ENCODE measurements at places on chromosomes 1 and 21.

- no peak for DNase-seq
These were observed 12.1 kb upstream of the PROK1 start for GRCh38 chr1:110438893-110439292.

DNA sequence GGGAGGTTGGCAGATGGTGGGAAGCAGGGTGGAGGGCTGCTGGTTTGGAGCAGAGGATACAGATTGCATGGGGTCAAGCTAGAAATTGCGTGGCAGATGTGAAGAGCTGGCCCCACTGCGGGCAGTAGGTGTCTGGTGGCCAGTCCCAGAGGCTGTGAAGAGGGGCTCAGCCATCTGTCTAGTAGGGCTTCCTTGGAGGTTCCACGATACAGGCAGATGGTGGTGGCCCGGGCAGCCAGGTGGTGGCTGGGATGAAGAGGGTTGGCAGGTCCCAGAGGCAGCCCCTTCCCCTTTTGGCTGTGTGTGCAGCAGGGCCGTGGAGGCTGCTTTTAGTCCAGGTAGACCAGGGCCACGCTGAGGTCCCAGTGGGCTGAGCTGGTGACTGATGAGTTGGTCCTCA is 16.6 kb downstream of the PSEN2 start:
- DNase-seq: no peak

DNA sequence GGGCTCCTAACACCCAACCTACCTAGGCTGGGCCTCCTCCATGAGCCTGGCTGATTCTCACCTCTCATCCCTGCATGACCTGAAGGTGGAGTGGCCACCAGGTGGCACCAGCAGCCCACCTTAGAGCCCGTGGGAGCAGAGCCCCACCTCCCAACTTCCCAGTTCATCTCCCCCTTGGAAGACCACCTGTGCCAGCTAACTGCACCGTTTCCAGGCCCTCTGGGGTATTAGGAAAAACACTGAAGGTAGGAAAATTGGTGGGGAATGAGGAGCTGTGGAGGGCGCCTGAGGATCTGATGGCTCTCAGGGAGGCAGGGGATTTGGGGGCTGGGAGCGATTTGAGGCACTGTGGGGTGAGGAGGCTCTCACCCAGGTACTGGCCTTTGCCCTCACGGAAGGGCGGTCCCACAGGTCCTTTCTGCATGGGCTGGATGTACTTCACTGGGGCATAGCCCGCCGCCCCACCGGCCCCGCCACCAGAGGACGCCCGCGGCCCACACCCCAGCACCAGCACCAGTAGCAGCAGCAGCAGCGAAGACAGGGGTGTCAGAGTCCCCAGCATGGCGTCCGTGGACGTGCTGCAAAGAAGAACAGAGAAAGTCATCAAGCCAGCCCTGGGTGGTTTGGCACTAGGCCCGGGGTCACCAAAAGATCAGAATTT is 11.1 kb downstream of the ADPRS start:
- peak; percentile 63 for DNase-seq

DNA sequence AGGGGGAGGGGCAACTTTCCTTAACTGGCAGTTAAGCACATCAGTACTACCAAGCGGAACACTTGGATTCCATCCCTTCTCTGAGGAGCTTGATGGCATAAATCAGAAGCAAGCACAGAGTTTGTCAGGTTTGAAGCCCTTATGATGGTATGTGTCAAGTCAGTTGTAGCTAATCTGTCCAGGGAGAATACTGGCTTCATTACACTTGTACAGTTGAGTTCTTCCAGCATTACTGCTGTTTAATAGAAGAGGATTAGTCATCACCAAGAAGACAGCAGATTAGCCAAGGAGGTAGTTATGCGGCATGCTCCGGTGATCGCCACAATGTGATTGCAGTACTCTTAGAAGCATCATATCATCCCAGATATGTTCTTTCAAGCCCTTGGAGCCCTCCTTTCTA is 2.1 kb upstream of the TDRD5 start:
- DNase-seq: no peak

- no peak for DNase-seq
These were observed 28.2 kb upstream of the HRNR start for GRCh38 chr1:152252157-152252556.

GRCh38 chr1:231866392-231867331 is 240.1 kb downstream of the DISC1 start:
- peak; percentile 4 for DNase-seq

GRCh38 chr1:115822117-115822516 is 18.8 kb downstream of the NHLH2 start:
- no peak for DNase-seq

DNA sequence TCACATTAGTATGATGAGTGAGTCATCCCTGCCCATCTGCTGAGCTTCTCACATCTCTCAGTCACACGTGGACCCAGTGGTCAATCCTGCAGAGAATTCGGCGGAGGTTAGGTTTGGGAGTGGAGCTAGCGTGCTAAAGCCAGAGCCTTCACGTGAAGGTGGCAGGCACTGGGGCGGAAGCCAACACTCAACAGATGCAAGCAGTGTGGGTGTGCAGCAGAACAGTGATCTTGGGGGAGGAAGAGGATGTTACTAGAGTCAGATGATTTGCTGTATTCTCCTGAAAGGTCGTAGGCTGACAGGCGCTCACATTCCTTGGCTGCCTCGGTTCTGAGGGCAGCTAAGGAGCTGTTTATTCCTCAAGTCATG is 6.7 kb downstream of the C1orf115 start:
- DNase-seq: no peak

- DNase-seq: no peak
These were observed 156.9 kb upstream of the NBPF11 start for GRCh38 chr1:148308832-148309458.

- DNase-seq: no peak
These were observed 3.7 kb downstream of the MFSD2A start for GRCh38 chr1:39958403-39959200.

GRCh38 chr1:235011599-235012435 is 116.8 kb downstream of the TOMM20 start:
- DNase-seq: peak; percentile 78

DNA sequence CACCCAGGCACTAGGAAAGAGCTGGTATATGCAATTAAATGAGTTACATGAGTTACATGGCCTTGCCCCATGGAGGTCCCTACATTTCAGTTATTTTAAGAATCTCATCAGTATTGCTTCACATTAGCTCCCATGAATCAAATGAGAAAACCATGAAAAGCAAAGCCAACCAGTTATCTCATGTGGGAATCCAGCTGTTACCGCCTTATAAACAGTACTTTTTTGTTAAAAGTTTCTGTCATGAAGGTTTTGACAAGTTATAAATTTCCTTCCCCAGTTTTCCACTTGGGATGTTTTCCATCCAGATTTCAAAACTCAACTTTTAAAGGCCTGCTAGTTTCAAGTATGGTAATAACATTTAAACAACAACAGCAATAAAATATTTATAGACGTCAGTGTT is 544.8 kb downstream of the NUF2 start:
- no peak for DNase-seq

DNA sequence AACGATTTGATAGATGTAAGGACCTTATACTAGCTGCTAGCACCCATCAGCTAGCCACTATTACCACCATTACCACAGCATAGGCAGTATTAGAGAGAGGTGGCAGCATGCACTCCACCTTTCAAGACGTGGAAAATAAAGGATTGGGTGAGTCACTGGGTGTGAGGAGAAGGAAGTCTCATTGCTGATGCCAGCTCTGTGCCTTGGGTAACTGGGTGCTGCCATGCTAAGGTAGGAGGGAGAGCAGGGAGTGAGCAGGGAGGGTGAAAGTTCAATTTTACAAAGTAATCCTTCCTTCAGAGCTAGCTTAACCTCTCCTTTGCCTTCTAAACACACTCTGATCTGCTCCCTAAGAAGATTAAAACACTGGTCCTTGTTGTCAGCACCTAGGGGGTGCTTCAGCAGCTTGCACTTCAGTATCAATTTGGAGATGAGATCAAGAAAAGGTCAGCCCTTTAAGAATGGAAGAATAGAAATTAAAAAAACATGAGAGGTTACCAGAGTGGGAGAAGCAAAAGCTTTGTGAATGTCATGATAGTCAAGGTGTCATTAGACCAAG is 1.8 kb upstream of the LIN9 start:
- DNase-seq: no peak

GRCh38 chr1:54944610-54945392 is 35.6 kb upstream of the TMEM61 start:
- peak; percentile 6 for DNase-seq

DNA sequence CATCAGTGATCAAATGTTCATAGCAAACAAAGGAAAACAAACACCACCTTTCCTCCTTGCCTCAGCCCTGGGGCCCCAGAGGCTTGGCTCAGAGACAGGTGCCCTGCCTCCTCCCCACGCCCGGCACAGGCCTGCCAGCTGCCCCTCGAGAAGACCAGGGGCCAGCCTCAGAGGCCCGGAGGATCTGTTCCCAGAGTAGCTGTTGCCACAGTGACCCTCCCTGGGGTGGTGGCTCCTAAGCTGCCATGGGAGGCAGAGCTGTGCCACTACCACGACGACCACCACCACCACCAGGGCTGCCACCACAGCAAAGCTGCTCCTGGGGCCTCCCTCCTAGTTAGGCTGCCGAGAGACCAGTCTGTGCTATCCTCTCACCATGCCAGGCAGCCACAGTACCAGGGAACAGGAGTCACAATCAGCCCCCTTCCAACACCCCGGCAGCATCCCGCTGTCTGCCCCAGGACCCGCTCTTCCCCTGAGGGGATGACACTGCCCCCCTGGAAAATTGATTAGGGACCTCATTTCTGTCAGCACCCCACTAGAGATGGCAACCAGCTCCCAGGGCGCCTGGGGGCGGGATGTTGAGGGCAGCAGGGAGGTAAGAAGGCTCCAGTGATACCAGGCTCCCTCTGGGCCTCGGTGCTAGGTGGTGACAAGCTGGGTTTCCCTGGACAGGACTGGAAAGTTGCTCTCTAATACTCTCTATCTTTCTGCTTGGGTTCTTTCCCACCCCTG is 30.5 kb downstream of the KCNC4 start:
- no peak for DNase-seq

DNA sequence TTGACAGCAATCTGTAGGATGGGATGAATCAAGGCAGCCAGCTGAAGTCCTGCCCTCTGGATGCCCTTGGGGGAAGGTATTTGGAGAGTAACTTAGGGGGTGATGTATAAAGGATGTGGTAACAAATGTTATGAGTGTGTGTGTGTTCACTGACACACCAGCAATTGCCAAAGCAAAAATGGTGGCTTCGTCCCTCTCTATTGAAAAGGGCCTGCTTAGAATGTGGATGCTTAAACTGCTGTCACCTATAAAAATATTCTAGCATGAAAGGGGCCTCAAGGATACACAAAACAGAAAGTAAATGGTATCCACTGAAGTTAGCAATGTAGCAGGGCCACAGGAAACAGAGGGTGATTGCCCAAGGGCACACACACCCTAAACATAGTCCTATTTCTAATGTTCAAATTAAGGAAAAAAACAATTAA is 15.1 kb upstream of the AIM2 start:
- no peak for DNase-seq

DNA sequence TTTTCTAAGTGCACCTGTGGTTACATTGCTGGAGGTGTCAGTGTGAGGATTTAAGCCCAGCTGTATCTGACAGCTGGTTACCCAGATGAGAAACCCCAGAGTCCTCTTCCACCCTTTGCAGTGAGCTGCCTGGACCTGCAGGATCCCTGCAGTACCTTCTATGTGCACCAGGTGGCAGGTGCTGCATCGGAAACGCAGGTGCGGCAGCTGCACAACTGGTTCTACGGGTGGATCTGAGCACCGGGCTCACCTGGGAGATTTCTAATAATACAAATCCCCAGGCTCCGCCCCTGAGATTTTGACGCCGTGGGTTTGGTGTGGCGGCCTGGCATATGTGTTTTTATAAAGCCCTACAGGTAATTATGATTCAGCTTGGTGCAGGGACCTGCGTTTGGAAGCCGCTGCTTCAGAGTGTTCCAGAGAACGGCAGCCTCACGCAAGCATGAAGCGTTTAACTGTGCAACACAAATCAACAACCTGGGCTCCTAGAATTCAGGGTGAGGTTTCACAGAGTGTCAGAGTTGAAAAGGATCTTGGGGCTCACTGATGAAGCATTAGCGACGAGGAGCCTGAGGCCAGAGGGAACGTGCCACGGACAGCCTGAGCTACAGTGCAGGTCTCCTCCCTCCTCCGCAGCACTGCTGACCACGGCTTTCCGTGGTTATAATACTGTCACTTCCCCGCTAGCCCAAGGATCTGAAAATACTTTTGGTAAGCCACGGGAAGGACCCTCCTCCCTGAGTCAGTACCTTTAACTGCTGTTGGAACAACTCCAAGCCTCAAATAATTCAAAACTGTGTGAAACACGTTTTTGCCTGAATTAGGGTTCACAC is 96.7 kb upstream of the TRABD2B start:
- peak; percentile 39 for DNase-seq

DNA sequence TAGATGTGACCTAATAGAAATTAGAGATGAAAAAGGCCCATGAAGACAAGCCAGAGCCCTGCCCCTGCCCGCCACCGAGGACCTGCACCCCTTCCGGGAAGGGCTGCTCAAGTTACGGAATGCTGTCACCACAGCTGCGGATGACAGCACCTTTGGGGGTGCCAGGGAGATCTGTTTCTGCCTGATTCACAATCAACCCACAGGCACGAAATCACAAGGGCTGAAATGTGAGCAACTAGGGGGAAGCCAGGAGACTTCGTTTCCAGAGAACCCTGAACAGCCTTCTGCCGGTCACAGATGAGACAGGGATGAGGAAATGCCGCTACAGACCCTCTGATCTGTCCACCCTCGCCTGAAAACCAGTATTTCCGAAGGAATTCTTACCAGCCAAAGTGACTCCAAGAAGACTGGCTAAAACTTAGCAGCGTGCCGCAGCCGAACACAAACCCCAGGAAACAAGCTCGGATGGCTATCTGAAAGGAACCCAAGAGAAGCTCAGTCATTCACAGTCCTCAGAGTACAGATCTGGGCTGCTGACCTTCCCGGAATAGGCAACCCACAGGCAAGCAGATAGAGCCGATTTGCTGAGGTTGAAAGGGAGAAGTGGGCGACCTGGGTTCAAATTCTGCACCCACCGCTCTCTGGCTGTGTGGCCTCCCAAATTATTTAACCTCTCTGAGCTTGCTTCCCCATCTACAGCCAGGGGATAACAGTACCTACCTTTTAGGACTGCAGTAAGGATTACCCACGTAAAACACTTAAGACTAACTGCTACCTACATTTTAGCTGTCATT is 1.1 kb downstream of the ICMT start:
- DNase-seq: no peak

DNA sequence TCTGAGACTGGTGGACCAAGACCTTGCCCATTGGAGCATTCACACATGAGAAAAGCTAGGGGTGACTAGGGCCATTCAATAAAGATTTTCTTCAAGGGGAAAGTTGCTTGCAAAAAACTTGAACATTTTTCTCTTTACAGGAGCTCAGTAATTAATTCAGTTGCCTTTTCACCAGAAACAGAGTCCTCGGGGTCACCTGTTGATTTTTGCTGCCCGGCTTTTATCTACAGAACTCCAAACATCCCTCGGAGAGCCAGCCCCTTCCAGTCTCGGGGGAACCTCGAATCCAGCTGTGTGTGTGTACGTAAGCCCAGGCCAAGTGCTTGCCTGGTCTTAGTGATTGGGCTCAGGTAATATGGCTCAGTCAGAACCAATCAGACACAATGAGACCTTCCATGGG is 47.5 kb downstream of the PCNX2 start:
- DNase-seq: no peak

DNA sequence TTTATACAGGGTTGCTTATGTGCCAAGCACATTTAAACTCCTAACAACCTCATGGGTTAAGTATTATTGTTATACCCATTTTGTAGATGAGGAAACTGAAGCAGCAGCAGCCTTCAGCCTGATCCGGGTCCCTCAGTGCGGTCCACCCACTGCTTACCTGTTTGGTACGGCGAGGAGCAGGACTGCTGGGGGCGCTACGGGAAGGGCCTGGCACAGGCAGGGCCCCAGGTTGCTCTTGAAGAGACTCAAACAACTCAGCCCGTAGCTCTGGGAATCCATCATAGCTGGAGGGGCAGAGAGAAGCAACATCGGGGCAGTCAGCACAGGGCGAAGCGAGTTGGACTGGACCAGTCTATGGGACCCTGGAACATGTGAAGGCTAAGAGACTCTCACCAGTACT is 9.2 kb downstream of the DENND4B start:
- no peak for DNase-seq

Data from stimulated activated CD8-positive, alpha-beta memory T cell treated with anti-CD3 and anti-CD28 coated beads, Interleukin-7, amount 100 ng/mL, for 1 hour (primary cell).